ENCODE measurements at places on chromosomes 16 and 17. TPM values are rescaled to one million over a fixed set of nuclear protein-coding genes. Genes with fewer than 3 reads are reported as not detected.

The HOXB6 gene
- total RNA-seq: 10.2 TPM

The DHX38 gene
- total RNA-seq: 144 TPM

The ZNF597 gene
- total RNA-seq: 2.3 TPM

The NOXO1 gene
- total RNA-seq: 0.13 TPM

The SYCE1L gene
- 5.0 TPM for total RNA-seq

The CCT6B gene
- total RNA-seq: 0.16 TPM

The CTRB1 gene
- not detected for total RNA-seq

The SLC5A10 gene
- under 0.01 TPM for total RNA-seq
